ENCODE measurements at places on chromosomes 4 and X.
A peak's percentile ranks its signal among the peaks of the same experiment; 100 is the strongest.

DNA sequence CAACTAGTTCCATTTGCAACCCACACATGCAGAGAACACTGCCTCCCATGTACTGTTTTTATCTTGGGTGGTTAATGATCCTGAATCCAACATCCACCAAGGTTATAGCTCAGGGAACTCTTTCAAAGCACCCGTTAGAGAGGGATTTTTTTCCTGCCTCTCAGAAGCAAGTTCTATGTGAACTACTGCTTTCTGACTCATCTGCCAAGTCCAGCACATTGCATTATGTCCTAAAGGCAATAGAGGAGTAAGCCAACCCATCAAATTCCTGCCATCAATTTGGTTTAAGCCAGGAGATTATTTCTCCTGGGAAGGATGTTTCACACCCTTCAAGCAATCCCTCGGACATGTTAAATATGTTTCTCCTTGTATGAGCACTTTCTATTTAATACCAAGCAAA, 334.5 kb downstream of the GASK1B start:
- DNase-seq = no peak

DNA sequence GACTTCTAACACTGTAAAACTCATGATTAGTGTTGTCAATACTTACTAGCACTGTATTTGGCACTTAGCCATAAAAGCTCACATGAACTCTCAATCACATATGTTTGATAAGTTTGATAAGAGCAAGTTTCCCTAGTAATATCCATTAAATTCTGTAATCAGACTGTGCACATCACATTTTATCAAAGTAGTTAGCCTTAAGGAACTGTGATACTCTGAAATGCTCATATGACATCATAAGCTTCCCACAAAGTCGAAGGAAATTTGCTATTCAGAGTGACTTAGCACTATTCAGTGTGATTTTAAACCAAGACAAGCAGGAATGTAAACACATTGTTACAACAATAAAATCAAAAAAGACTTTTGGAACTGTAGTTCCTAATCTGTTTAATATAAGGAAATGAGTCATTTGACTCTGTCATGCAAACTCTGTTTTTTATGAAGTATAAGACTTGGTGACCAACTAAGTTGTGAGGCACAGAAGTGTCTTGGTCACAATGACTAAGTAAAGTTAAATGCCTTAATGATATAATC, 6.7 kb downstream of the SLC7A11 start:
- DNase-seq = no peak

GRCh38 chr4:123399627-123400358, 3.2 kb downstream of the SPRY1 start:
- no peak for DNase-seq

DNA sequence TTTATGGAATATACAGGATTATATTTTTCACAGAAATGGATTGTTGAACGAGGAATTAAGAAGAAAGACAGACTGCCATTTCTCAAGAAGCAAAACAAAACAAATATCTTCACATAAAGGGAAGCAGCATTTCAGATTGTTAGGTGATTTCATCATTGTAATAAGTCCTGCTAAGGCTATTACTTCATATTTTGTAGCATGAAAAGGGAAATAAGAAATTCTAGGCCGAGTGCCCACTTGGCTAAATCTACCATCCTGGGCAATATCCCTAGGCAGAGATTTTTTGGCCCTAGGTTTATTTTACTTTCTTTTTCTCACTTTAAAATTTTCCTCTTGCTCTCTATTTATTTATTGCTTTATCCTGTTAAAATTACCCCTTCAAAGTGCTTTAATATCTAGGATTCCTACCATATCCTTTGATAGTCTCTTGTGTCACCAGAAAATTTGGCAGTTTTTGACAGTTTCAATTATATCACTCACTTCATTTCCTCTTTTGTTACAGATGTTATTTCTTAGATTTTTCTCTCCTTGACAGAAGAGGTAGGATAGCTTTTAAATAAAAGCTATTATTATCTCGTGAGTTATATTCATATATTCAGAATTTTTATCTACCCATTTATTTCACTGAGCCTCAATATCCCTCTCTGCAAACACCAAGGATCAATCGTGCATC, 142.3 kb downstream of the PDGFC start:
- no peak for DNase-seq

DNA sequence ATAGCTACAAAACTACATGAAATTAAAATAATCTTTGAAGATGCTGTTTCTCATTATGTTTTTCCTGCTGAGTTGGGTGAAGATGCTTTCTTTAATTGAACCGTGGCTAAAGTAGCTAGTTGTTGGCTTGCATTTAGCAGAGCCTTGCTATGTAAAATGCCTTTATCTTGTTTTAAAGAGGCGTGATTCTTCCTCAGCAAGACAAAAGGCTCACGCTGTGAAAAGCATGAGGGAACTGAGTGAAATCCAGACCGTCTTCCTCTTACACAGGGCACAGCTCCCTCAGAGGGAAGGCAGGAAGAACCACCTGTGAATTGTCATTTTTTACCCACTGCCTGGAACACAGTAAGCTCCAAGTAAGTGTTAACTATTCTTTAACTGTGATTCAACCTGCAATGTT, 39.0 kb upstream of the ZNF518B start:
- DNase-seq = no peak

DNA sequence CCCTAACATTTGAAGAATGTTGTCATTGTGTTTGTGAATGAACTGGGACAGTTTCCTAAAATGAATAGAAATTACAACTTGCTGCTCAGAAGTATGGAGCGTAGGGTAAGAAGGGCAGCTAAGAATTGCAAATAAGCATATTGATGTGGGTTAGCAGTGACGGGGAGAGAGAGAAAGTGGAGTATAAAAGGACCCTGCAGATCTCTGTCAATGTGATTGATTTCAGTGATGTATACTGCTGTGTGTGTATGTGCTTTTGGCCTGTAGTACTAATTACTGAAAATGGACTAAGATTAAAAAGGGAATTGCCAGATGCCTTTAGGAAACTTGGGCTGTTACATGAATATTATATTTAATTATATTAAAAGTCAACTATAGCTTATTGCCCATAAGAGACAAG, 7.8 kb upstream of the MFAP3L start:
- no peak for DNase-seq

DNA sequence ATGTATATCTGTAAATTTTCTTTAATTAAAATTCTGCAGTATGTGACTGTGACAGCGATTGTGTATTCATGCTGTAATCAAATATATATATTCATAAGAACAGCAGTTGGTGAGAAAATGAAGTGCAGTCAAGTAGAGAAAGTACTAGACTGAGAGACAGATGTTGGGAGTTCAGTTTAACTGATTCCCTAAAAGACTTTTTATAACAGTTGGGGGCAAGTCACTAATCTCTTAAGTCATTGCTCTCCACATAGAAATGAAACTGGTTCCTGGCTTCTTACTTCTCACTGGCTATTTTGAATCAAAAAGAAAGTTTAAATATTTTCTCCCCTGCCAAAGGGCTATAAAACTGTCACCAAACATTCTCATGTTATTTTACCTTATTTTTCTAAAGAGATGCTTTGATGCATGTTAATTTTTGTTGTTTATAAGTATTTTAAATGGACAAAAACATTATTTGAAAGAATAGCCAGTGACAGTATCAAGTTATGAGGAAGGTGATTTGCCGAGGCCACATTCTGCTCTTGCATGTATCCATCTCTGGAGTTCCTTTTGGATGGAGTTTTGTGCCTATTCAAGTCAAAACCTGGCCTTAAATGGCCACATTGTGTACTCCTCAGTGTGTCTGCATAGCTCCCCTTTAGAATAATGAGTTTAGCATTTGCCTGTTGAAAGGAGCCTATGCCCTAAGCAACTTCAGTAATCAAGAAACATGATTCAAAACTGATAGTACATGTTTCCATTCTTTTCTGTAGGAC, 30.8 kb downstream of the EXOC1 start:
- no peak for DNase-seq

GRCh38 chr4:121062521-121062920, 9.8 kb downstream of the NDNF start:
- no peak for DNase-seq

- DNase-seq = no peak
Observed at GRCh38 chrX:40095583-40096394, 2.0 kb downstream of the BCOR start.

DNA sequence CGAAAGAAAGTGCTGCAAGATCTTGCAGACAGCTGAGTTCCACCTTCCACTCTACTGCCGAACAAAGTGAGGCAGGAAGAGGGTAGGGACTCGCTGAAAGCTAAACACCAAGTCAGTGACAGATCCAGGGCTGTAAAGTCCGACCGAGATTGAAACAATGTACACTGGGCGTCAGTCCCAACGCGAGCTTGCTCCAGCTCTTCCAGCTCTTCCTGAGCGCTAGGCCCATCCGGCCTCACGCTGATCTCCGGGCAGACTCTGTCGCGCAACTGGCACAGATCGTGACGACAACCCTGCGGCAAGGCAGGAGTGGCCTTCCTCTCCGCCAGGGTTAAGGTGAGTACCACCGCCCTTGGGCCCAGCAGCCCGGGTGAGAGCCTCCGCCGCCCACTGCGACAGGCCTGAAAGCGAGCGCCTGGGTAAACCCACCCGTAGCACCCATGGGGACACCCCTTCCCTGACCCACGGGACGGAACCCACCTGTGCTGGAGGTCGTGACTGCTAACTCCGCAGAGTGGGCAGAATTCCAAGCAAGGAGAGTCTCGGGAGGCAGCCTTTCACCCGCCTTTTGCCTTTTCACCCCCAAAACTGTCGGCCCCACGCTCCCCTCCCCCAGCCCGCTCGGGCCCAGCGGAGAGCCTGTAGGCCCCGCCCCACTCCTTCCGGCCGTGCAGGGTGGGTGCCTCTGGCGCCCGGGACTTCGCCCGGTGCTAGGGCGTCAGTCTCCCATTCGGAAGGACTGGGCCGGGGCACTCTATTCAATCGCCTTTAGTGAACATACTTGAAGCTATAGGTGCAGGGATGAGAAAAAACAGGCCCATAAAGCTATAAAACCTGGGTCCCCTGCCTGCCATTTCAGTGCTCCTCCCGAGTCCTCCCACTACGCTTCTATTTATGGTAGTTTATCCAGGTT, at the start of gene TMLHE:
Gene TMLHE, minus strand, starts transcription at position 641 of the 913 bp plus-strand sequence. CDS start 67,676 bp downstream, outside the sequence.
- DNase-seq = peak; percentile 18

GRCh38 chr4:98474408-98474844, 184.0 kb downstream of the TSPAN5 start:
- no peak for DNase-seq

GRCh38 chr4:138957302-138957701, 58.3 kb upstream of the NOCT start:
- no peak for DNase-seq

DNA sequence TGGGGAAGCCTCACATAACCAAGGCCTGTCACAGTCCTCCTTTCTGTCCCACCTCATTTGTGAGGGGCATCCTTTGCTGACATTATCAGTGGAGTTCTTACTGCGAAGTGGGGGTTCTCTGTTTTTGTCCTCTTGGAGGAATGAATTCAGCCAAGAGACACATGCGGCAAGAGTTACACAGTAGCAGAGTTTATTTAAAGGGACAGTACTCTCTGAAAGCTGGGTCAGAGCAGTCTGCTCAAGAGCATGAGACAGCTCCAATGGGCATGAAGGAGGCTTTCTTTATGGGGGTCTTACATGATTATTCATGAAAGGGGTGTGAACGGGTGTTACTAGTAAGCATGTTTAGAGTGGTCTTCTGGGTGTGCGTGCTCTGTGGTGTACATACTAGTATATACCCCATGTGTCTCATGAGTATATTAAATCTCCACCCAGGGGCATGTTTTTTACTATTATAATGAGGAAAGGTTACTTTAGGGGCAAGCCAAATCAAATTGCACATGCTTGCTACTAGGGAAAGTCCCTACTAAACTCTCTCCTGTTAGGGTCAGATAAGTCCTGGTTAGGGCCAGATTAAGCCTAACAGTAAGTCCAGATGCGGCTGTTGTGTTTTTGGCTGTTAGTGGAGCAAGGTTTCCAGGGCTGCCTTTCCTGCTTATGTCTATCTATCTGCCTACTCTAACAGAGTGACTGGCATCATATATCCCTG, 19.8 kb upstream of the LGI2 start:
- no peak for DNase-seq

- DNase-seq = no peak
Observed at GRCh38 chr4:99645638-99646037, 12.0 kb downstream of the C4orf54 start.

DNA sequence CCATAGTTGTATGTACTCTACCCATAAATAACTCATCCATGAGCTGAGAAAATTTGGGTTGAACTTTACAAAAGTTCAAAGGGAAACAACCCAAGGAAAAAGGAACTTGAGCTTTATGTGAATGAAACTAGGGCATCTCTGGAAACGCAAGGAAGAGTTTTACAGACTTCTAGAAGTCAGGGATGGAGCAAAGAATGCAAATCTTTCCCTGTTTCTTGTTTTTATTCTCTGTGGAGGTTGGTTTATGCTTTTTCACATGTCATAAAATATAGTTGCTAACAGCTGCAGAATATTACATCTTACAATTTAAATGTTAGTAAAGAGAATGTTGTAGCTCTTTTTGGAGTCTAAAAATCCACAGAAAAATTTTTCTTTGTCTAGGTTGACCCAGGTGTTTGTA, 754.1 kb downstream of the PCDH7 start:
- no peak for DNase-seq

DNA sequence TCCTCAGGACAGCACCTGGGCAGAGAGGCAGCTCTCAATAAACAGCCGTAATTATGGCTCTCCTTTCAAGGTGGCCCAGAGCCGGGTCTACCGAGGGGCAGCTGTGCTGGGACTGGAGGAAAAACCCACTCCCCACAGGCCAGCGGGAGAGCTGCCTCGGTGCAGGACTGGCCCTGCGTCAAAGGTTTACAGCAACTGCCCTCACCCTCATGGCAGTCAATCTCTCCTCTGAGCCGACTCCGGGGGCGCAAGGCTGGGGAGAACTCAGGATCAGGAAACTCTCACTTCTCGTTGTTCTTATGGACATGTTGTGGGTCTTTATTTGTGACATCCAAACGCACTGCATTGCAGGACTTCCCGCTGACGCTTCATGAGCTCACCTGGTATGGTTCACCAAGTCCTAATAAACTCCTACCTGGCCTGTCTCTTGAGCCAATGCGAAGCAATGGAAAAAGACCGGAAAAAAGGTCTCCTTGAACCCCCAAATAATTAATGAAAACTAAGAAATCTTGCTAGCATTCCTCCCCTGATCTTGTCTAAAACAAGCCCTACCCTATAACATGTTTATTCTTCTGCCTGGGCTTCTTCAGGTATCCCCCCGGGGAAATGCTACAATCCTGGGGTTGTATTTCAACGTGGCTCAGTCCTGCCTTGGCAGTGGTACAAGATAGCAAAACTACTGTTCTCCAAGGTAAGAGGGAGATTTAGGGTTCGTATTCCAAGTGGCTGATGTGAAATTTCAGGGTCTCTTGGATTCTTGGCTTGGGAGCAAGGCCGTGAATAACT, 50.1 kb upstream of the CDKN2AIP start:
- no peak for DNase-seq

DNA sequence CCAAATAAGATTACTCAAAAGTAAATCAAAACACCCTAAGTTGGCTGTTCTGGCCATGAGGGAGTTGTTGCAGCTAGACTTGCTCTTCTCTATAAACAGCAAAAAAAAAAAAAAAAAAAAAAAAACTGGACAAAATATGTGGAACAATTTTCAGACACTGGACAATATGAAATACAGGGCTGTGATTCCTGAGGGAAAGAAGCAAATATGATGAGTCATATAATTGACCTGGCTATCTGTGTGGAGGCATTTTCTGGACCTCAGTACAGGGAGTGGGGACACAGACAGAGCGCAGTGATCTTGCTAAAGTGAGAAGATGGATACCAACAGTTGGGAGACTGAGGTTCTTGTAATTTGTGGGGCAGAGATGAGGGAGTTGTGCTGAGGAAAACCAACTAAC, 192.0 kb upstream of the HAND2 start:
- DNase-seq = no peak

GRCh38 chr4:150781191-150781590, 199.2 kb downstream of the MAB21L2 start:
- no peak for DNase-seq

GRCh38 chr4:146643812-146644401, 5.2 kb downstream of the POU4F2 start:
- no peak for DNase-seq
